ENCODE measurements at places on chromosomes 1 and 21.

DNA sequence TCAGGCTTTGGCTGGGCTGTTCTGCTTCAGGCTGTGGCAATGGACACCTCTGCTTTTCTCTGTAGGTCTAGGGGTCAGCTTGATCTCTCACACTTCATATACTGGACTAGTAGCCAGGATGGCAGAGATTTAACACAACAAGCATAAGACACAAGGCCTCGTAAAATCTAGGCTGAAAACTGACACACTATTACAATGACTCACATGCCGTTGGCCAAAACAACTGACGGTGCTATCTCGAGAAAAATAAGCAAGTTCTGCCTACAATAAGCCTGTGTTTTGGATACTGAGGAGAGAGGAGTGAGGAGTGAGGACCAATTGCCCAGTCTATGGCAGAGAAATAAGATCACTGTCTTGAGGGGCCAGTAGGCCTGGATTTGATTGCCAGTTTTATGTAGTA, 840.7 kb upstream of the ADAMTS5 start:
- no peak for DNase-seq

DNA sequence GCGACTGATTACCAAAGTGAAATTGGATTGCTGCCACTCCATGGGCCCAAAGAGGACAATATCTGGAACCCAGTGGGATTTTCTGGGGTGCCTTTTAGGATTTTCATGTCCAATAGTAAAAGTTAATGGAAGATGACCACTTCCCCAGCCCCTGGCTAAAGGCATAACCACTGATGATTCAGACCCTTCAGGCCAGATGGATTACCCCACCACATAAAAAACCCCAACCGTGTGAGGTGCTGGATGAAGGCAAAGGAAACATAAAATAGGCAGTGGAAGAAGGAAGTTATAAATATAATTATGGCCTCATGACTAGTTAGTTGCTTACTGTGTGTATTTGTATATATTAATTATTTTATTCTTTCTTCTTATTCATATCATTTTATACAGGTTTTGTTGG, 40.2 kb upstream of the IL10 start:
- no peak for DNase-seq

DNA sequence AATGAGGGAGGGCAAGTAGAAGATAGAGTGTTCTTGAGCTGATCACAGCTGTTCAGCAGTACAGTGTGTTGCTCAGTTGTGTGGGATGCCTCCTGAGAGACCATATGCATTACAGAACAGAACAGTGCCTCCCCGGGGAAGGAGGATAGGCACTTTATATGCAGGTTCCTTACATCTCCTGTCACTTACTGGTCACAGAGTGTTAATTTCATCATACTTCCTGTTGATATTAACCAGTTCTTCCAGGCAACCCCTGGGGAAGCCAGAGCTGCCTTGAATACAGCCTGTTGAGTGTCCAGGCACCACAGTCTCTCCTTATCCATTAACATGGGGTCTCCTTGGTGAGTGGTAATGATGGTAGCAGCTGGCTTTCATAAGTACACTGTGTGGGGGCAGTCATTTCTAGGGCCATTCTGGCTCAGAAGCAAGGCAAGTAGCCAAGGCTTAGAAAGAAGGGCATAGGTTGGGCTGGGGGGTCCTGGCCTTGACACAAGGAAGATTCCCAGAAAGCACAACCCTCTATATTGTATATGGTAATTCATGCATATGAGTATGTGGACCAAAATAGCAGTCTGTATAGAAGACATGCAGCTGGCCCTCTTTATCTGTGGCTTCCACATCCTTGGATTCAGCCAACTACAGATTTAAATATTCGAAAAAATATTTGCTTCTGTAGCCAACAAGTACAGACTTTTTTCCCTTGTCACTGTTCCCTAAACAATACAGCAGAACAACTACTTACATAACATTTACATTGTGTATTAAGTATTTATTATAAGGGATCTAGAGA, 142.4 kb downstream of the ZP4 start:
- DNase-seq: no peak

DNA sequence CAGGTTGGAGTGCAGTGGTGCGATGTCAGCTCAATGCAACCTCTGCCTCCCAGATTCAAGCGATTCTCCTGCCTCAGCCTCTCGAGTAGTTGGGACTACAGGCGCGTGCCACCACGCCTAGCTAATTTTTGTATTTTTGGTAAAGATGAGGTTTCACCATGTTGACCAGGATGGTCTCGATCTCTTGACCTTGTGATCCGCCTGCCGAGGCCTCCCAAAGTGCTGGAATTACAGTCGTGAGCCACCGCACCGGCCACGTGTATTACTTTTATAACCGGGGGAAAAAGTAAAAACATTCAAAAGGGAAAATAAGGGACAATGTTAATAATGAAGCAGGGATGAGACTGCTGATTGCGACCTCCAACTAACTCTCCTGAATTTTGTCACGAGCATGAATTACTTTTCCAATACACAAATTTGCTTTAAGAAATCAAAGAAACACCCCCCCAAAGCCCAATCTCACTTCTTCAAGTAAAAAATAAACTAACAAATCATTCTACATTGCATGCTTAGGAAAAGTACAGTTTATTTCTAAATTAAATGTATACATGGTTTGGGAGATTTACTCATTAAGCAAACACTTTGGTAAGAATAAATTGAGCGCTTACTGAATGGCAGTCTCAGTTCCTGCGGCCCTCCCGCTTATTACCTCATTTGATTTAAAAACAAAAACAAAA, 521 bp upstream of the ZBED6 start:
- no peak for DNase-seq

- DNase-seq: no peak
Observed at GRCh38 chr1:117664314-117664713, 58.5 kb downstream of the TENT5C start.

GRCh38 chr1:97352936-97353382, 567.9 kb downstream of the DPYD start:
- no peak for DNase-seq

DNA sequence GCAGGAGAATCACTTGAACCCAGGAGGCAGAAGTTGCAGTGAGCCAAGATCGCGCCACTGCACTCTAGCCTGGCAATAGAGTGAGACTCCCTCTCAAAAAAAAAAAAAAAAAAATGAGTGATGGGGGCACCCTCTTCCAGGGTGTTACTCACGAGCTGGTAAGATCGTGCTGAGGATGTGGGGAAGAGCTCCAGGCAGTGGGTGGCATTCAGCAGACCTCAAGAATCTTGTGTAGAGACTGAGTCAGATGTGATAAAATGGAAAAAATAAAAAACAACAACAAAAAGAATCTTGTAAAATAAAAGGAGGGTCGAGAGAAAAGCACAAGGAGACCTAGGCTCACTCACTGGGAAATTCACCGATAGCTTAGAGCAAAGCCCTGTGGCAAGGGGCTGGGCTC, 38.5 kb downstream of the EPHA2 start:
- no peak for DNase-seq

DNA sequence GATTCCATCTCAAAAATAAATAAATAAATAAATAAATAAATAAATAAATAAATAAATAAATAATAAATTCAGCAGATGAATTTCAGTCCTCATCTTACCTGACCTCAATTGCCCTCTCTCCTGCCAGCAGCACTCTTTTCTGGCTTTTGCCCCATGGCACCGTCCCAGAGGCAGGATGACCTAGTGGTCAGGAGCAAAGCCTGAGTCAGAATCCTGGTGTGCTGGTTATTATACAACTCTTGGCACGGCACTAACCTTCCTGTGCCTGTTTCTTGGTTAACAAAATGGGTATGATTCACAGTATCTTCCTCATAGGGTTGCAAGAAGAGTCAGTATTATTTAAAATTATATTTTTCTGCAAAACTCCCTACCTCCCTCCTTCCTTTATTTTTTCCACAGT, 43.0 kb downstream of the NKAIN1 start:
- DNase-seq: no peak

DNA sequence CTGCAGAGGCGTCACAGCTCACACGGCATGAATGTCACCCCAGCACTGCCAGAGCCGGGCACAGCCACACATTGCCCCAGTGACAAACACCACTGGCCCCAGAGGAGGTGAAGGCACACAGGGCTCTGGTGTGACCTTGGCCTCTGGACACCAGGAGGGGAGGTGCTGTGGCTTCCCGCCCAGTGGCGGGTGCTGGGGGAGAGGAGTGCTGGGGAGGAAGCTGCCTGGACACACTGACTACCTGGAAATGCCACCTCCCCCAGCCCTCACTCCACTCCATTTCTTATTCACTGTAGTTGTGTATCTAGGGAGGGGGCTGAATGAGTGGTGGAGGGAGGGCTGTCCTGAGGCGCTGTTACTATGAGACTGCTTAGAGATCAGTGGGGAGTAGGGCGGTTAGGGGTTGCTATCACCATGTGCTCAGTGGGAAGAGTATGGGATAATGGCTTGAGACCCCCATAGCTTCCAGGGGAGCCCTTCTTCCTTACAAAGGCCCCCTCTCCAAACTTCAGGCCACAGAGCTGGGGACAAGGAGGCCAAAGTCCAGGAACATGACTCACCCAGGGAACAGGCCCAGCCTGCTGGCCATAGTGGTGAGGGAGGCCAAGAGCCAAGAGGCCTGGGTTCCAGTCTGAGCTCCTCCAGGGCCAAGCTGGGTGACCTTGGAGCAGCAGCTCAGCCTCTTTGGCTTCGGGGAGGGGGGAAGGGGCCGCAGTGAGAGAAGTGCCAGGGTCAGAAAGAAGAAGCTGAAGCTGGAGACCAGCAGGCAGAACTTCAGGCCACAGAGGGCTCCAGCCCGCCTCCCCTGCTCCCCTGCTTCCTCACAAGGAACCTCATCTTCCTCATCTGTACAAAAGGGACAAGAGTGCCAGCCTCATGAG, 40.1 kb downstream of the AHDC1 start:
- peak; percentile 84 for DNase-seq

GRCh38 chr1:64183395-64184002, 19.9 kb upstream of the UBE2U start:
- DNase-seq: no peak

DNA sequence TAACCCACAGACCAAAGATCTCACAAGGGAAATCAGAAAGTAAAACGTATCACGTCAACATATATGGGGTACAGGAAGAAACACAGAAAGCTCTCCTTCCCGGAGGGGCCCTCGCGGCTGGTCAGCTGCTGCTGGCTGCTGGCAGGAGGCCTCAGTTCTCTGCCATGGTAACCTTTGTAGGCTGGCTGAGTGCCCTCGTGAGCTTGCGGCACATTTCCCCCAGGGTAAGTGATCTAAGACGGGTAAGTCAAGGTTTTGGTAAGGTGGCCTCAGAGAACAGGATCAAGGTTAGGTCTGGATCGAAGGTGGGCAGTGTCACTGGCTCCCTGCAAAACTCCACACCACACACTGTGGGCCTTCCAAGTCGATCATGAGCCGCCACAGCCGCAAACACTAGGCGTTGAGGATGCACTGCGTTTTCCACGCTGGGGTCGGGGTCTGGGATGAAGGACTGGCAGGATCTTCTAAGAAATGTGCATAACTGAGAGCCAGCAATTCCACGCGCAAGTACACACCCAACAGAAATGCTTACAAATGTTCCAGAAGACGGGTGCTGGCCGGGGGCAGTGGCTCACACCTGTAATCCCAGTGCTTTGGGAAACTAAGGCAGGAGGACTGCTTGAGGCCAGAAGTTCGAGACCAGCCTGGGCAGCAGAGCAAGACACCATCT, 33.9 kb downstream of the WDR4 start:
- peak; percentile 42 for DNase-seq

DNA sequence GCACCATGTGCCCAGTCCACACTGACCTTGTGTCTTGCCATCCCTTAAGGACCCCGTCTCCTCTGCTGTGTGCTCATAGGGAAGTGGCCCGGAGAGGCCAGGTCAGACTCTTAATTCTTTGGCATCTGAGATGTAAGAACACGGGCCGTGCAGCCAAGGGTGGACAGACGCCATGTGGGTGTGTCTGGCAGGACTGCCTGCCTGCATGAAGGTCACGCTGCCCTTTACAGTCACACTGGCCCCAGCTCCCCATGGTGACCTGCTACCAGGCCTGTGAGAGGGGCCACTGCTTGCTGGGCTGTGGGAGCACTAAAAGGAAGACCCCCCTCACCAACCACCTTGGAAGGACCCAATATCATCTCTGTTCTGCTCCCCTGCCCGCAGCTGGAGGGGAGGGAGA, 17.7 kb downstream of the DHRS3 start:
- DNase-seq: no peak

- DNase-seq: no peak
Observed at GRCh38 chr21:34790834-34791233, 122.0 kb downstream of the CLIC6 start.

- DNase-seq: no peak
Observed at GRCh38 chr1:111506561-111506960, 3.1 kb upstream of the ADORA3 start.

DNA sequence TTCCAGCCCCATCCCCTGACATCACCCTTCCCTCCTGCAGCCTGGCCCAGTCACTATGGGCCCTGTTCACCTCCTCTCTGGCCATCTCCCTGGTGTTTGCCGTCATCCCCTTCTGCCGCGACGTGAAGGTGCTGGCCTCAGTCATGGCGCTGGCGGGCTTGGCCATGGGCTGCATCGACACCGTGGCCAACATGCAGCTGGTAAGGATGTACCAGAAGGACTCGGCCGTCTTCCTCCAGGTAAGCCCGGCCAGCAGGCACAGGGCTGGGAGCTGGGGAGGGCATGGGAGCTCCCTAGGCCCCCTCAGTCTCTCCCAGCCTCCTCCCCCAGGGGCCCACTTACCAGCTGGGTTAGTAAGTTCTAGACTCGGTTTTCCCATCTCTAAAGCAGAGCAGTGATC, 52.1 kb downstream of the ELK4 start:
- no peak for DNase-seq

DNA sequence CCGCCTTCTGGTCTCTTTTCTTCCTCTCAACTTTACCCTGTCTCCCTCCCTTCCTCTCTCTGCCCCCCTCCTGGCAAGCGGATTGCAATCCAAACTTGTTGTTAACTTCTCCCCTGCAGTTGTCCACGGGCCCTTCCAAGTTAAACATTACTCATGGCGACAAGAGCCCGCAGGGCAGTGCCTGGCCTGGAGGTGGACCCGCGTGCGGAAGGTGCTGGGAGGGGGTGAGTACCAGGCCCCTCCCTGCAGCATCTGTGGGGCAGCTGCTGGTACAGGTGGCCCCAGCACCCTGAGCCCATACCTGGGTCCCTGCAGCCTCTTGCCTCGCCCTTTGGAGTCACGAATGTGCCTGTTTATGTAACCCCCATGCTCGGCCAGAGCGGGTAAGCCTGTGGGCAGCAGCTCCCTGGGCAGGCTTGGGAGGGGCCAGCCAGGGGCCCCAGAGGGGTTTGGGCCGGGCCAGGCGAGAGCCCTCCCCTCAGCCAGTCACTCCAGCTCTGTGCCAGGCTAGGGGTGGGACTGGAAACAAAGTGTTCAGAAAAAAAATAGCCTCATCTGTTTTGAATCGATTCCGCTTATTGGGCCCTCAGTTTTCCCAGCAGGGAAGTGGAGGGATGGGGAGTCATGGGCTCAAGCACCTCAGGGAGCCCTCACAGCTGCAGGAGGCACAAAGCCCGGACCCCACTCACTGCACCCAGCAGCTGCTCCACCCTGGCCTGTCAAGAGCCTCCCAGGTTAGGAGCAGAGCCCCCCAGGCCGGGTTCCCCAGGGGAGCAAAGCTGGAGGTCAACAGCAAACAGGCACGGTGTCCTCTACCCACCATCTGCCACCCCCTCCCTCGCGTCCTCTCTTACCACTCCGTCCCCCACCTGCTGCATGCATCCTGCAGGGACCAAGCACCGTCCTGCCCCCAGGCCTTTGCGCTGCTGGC, 14.0 kb upstream of the FAAP20 start:
- no peak for DNase-seq
